ENCODE measurements at places on chromosomes 1 and 21.

DNA sequence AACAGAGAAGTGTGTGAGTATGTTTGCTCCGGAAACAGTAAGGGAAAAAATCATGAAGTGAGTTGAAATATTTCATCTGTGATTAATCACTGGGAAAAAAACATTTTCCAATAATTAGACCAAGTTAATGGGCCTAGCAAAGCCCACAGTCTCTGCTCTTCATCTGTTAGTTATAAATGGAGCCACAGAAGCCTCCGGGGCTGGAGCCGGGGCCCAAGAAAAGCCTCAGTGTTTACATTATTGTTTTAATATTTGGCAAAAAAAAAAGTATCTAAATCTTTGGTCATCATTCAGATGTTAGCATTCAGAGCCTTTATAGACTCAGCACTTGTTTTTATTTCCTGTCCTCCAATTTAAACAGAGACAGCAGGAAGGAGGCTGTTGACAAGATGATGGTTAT is 115.0 kb downstream of the UBE2U start:
- H3K4me3 ChIP-seq: no peak overlapping the region
- DNase-seq: no peak
- H3K27me3 ChIP-seq: no peaks in the 10 kb centered on the region
- H3K27ac ChIP-seq: no peak overlapping the region

GRCh38 chr1:2560299-2561073 is 4.3 kb downstream of the TNFRSF14 start:
- DNase-seq: no peak
- no peak overlapping the region for H3K4me3 ChIP-seq
- H3K27ac ChIP-seq: no peak overlapping the region
- H3K36me3 ChIP-seq: no peaks in the 10 kb centered on the region
- H3K27me3 ChIP-seq: no peaks in the 10 kb centered on the region
- H3K4me1 ChIP-seq: peaks cover 3% of the 10 kb centered on the region

- no peaks in the 10 kb centered on the region for H3K4me1 ChIP-seq
- H3K4me3 ChIP-seq: no peak overlapping the region
- no peaks in the 10 kb centered on the region for H3K27me3 ChIP-seq
- H3K36me3 ChIP-seq: peaks cover 3% of the 10 kb centered on the region
- DNase-seq: no peak
- H3K27ac ChIP-seq: no peak overlapping the region
These were observed 9.6 kb downstream of the TMCO1 start for GRCh38 chr1:165759095-165759494.

GRCh38 chr21:34075760-34076660 is 2.6 kb downstream of the MRPS6 start:
- no peak overlapping the region for H3K4me3 ChIP-seq
- peaks cover 29% of the 10 kb centered on the region for H3K4me1 ChIP-seq
- no peak overlapping the region for H3K27ac ChIP-seq
- H3K27me3 ChIP-seq: no peaks in the 10 kb centered on the region
- no peak for DNase-seq

DNA sequence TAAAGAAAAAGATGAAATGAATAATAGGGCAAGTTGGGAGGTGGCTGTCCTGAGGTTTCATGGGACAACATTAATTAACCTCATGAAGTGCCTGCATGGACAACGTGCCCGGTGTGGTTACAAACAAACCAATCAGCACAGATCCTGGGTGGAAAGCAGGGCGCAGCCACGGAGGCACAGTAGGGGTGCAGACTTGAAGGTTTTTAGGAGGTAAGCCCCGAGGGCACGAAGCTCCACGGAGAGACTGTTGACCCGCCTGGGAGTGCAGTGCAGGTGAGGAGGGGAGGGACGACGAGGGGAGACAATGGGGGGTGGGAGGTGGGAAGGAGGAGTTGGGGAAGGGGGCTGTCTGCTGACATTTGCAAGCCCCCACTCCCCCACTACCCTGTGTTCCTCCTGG is 2.3 kb upstream of the RIPK4 start:
- peak overlapping the region; percentile 93 for H3K27ac ChIP-seq
- no peaks in the 10 kb centered on the region for H3K27me3 ChIP-seq
- no peak overlapping the region for H3K4me3 ChIP-seq

DNA sequence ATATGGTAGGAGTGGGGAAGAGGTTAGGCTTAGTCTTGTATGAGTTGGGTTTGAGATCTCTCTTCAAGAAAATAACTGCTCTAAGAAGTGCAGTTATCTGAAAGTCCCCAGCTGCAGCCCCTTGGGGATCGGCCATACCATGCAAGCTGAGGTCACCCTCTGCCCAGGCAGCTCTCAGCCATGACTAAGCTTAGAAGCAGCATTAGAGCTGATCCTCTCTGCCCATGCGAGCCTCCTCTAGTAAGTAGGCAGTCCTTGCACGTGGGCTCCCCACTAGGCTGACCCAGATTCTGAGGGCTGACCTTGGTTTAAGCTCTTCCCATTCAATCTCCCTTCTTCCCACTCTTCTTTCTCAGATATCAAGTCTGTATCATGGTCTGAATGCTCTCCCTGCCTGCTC is 121.0 kb upstream of the UBE2U start:
- no peaks in the 10 kb centered on the region for H3K27me3 ChIP-seq
- no peaks in the 10 kb centered on the region for H3K4me1 ChIP-seq
- no peak overlapping the region for H3K27ac ChIP-seq

DNA sequence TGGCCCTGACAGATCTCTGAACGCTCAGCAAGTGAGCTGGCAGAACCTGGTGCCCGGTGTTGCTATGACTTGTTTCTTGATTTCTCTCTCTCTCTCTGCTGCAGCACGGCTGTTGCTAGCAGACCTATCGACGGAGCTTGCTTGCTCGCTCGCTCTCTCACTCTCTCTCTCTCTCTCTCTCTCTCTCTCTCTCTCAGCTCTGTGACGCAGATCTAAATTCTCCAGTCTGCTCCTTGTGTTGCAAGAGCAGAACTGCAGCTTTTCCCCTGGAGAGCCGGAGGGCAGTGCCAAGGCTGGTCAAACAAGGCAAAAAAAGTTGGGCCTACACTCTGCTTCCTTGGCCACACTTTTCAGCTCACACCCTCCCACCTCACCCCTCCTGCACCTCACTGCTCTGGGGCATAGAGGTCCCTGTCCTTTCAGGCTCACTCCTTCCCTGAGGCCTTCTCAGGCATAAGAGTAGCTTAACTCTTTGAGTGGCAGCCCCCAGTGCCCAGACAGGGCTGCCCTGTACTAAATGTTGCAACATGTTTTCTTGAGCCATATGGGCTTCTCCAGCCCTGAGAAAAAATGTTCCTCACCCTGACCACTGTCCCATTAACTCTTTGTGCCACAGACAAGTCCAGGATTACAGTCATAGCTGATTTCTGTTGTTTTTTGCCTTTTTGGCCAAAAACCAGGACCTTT is 72.2 kb downstream of the CD46 start:
- no peaks in the 10 kb centered on the region for H3K27me3 ChIP-seq
- H3K27ac ChIP-seq: peak overlapping the region; percentile 98
- no peaks in the 10 kb centered on the region for H3K36me3 ChIP-seq
- H3K4me3 ChIP-seq: peak overlapping the region; percentile 66

- H3K36me3 ChIP-seq: no peaks in the 10 kb centered on the region
- no peaks in the 10 kb centered on the region for H3K4me1 ChIP-seq
- DNase-seq: no peak
- H3K27me3 ChIP-seq: no peaks in the 10 kb centered on the region
These were observed 650.1 kb downstream of the KCNT2 start for GRCh38 chr1:195958131-195958530.

DNA sequence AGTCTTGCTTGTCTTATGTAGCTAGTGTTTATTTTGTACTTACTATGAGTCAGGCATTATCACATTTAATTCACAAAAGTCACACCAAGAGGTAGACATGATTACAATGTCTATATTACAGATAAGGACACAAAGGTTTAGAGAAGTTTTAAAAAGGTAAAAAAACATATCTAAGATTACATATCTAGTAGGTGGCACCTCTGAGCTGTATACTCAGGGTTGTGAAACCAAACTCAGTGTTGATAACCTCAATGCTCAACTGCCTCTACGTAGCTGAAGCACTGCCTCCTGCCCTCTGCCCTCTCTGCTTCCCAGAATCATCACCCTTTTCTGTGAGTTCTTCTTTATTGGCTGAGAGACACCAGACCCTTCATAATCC is 431.3 kb downstream of the DISC1 start:
- no peaks in the 10 kb centered on the region for H3K4me1 ChIP-seq
- no peaks in the 10 kb centered on the region for H3K36me3 ChIP-seq
- no peak overlapping the region for H3K4me3 ChIP-seq

DNA sequence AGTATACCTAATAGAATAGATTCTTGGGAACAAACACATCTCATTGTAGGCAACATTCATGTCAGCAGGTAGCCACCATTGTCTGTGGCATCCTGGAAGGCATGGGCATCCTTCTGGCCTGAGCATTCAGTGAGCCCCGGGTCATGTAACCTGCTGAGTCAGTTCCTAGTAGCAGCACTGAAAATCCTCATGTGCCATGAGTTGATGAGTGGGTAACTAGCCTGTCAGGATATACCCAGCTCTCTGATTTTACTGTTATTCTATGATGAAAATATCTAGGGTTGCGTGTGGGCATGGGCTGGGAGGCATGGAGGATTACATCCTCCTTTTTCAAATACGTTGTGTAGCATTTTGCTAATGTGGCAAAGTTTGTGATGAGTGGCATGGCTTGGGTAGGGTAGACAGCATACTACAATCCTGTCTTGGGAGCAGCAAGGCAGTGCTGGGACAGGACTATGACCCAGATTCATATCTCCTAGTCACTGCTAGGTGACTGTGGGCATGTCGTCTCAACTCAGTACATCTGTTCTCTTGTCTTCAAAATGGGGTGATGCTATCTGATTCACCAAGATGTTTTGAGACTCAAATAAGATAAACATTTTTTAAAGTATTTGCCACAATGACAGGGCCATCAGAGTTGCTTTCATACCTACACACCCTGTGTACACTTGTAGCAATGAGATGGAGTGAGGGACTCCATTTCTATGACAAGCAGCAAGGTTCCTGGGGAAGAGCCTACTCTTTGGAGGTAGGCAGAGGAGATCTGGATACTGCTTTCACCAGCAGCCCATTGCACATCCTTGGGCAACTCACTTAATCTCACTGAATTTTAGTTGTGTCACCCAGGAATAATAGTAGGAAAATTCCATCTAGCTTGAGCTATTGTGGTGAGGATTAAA is 62.5 kb downstream of the CD58 start:
- DNase-seq: no peak
- H3K4me1 ChIP-seq: no peaks in the 10 kb centered on the region

DNA sequence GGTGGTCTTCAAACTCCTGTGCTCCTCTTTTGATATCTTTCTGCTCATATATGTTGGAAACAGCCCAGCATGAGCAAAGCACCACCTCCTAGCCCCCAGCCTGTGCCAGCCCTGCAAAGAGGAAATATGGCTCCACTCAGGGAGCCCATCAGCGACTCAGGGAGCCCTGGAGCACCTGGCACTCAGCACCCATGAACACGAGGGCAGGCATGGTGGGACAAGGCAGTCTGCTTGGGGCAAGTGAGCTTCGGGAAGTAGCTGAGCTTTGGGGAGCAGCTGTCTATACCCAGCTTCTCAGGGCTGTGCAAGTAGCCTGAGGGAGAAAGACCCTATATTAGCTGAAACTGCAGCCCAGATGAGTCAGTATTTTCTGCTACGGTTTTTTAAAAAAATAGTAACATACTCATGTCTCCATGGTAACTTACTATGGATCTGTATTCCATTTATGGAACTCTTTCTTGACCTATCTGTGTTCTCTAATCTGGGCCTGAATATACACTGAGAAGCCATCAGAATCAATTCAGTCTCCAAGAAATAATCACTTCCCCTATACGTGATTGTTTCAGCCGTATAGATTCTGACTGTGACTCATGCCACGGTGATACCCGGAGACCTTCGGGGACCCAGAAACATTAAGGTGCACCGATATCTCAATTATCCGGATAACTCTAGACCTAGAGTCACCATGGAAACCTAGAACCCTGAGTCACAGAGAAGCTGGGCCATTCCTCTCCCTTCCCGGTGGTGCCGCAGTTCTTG is 1.5 kb upstream of the ETS2 start:
- no peaks in the 10 kb centered on the region for H3K27me3 ChIP-seq
- no peaks in the 10 kb centered on the region for H3K36me3 ChIP-seq
- no peak overlapping the region for H3K4me3 ChIP-seq
- H3K27ac ChIP-seq: peak overlapping the region; percentile 90

DNA sequence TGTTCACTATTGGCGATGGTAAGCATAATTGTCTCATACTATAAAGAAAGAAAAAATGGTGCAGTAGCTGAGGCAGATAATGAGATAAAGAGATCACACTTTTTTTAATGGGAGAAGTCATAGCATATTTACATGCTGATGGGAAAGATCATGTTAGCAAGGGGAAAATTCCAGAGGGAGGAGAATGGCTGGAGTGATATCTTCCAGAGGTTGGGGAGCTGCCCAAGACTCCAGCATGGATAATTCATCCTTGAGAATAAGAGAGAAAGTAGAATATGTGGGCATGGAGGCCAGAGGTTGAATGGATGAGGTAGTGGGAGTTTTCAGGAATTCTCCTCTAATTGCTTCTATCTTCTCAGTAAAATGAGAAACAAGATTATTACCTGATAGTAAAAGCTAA is 45.8 kb upstream of the RGS1 start:
- peaks cover 12% of the 10 kb centered on the region for H3K4me1 ChIP-seq
- no peaks in the 10 kb centered on the region for H3K36me3 ChIP-seq
- H3K27ac ChIP-seq: peak overlapping the region; percentile 10
- H3K27me3 ChIP-seq: no peaks in the 10 kb centered on the region

GRCh38 chr1:92728697-92729096 is 56.2 kb downstream of the EVI5 start:
- DNase-seq: no peak
- H3K27me3 ChIP-seq: no peaks in the 10 kb centered on the region
- H3K4me3 ChIP-seq: no peak overlapping the region
- no peaks in the 10 kb centered on the region for H3K4me1 ChIP-seq
- no peaks in the 10 kb centered on the region for H3K36me3 ChIP-seq
- no peak overlapping the region for H3K27ac ChIP-seq

DNA sequence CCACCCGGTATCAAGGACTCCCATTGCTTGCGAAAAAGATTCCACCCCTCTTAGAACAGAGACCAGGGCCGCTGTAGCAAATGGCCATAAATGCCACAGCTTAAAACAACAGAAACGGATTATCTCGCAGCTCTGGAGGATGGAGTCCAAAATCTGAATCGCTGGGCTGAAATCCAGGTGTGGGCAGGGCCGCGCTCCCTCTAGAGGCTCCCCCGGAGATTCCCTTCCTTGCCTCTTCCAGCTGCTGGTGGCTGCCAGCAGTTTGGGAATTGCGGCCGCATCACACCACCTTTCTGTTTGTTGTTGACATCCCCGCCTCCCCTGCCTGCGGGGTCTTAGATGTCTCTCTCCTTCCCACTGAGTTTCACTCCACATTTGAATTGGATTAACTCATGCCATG is 15.6 kb downstream of the PDE9A start:
- H3K36me3 ChIP-seq: no peaks in the 10 kb centered on the region
- no peaks in the 10 kb centered on the region for H3K4me1 ChIP-seq
- peak; percentile 26 for DNase-seq
- H3K27me3 ChIP-seq: no peaks in the 10 kb centered on the region
